Aorta (tissue), 5 donors: ENCODE measurements at places on chromosomes 2 and 18. TPM values are rescaled to one million over a fixed set of nuclear protein-coding genes. Genes with fewer than 3 reads are reported as not detected.
A peak's percentile ranks its signal among the peaks of the same experiment; 100 is the strongest.

SLC9A2 gene
- not detected for total RNA-seq

- DNase-seq: no peak
Measured at GRCh38 chr2:221521233-221521845, 50.8 kb downstream of the EPHA4 start.

- no peak for DNase-seq
Measured at GRCh38 chr18:61964616-61965015, 71.8 kb upstream of the RNF152 start.

GRCh38 chr2:137091704-137092103 lies 326.4 kb downstream of the THSD7B start:
- no peak for DNase-seq

DNA sequence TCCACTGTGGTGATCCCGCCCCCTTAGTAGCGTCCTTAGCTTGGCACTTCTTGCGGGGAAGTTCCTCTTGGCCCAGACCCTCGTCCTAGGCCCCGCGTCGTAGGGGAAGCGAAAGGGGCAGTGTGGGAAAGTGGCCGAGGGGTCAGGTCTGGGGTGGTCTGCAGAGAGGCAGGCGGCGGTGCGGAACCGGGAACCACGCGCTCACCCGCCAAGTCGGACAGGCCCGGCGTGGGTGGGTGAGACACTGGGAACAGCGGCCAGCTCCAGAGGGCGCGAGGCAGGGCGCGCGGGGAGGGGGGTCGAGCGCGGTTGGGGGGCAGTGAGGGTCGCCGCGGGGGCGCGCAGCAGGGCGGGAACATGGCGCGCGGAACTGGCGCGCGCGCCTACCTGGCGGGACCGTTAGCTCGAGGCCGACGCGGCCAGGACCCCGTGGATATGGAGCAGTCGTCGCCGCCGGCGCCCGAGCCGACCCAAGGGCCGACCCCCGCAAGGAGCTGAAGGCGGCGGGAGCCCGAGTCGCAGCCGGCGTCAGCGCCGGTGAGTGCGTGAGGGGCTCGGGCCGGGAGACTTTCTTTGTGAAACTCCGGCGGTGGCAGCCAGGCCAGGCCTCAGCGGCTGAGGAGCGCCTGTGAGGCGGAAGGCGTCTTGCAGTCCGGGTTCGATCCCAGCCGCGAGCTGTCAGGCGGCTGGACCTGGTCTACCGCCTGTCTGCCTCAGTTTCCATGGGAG lies 2896.7 kb upstream of the TEKT4 start:
- no peak for DNase-seq

DNA sequence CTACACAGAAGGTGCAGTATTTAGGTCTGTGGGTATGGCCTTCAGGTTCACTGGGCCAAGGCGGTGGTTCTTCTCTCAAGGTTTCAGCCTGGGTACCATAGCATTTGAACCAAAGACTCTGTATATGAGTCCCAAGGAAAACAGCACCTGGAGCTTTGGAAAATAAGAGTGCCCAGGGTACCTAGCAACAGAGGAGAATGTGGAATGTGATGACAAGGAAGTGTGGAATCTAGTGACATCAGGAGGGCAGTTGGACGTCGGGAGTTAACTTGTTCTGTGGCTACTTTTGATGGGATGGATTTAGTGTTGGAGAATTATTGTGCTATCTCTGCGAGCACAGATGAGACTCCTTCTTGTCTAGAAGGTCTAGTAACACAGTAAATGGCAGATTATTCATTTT lies 201.2 kb downstream of the NOL4 start:
- no peak for DNase-seq

DNA sequence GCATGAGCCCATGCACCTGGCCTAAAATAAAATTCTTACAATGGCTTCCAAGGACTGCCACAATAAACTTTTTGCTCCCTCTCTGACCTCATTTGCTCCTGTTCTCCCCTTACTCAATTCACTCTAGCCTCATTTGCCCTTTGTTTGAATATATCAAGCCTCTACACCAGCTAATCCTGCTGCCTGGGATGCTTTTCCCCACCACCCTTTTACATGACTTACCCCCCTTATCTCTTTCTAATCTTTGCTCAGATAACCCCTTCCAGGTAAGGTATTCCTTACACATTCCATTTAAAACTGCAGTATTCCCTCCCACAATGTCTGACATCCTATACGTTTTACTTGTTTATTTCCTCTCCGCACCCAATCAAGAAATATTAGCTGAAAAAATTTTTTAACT lies 22.7 kb downstream of the IMMT start:
- DNase-seq: no peak

GRCh38 chr2:158729451-158729850 lies 65.7 kb upstream of the DAPL1 start:
- DNase-seq: no peak

SCN9A gene
- 15.2 TPM for total RNA-seq

GRCh38 chr2:146987996-146988395 lies 856.8 kb upstream of the ACVR2A start:
- no peak for DNase-seq

MOGAT1 gene
- not detected for total RNA-seq

DNA sequence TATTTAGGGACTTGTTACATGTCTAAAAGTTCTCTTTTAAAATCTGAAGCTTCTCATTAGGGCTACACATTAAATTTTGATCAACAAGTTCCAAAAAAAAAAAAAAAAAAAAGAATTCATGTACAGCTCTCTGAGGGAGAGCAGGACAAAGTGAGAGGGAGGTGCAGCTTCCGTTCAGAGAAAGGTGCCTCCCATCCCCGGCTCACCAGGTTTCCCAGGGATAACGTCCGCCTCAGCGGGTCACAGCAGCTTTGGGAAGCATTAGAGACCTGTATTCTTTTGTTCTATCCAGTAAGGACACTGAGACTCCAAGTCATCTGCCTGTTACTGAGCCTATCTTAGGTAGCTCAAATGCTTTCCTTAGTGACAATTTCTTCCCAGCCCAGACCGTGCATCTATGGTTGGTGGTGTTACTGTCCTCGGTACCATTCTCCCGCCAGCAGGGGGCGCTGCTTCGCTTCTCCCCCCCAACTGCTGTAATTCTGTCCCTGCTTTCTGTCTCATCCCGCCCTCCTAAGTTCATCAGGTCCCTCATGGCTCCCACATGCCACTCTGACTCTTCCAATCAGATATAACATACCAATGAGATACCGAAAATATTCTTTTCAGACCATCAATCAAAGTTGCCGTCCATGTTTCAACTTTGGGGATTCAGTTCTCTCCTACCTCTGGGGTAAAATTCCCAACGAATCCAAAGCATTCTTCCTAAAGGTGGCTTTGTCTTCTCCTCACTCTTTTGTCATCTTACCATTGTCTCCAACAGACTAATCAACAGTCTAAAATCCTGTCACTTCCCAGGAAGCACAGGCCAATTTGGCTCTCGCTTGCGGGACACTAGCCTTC lies 466.5 kb downstream of the METTL4 start:
- DNase-seq: no peak

DNA sequence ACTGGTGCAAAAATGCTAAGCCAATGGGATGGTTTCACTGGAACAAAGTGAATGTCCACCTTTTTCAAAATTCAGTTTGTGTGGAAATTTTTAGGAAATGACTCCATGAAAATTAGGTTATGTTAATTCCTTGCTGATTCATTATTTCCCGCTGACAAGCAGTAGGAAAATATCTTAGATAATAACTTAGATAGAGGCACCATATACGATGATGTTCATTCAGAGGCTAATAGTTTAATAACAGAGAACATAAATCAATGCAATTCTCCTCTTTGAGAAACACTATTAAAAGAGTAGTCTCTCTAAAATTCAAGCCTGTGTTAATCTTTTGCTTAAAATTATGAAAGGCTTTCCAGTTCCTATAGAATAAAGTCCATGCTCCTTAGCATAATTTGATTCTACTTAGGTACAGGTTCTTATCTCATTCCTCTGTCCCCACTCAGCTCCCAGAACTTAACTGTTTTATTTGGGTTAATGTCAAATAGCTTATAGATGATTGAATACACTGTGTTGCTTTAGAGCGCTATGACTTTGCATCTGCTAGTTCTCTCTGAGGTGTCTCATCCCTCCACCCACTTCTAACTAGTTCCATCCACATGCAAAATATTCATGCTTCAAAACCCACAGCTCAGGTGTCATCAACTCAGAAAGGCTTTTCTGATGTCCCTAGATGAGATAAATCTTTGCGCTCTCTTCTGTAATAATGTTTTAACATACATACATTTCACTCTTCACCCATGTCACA lies 503.6 kb downstream of the ERBB4 start:
- no peak for DNase-seq

- DNase-seq: no peak
Measured at GRCh38 chr2:65464604-65465003, 32.2 kb upstream of the SPRED2 start.

- no peak for DNase-seq
Measured at GRCh38 chr18:33583901-33584300, 5.9 kb downstream of the ASXL3 start.

GRCh38 chr2:24330161-24330560 lies 30.2 kb downstream of the ITSN2 start:
- no peak for DNase-seq

CDH20 gene
- not detected for total RNA-seq

DNA sequence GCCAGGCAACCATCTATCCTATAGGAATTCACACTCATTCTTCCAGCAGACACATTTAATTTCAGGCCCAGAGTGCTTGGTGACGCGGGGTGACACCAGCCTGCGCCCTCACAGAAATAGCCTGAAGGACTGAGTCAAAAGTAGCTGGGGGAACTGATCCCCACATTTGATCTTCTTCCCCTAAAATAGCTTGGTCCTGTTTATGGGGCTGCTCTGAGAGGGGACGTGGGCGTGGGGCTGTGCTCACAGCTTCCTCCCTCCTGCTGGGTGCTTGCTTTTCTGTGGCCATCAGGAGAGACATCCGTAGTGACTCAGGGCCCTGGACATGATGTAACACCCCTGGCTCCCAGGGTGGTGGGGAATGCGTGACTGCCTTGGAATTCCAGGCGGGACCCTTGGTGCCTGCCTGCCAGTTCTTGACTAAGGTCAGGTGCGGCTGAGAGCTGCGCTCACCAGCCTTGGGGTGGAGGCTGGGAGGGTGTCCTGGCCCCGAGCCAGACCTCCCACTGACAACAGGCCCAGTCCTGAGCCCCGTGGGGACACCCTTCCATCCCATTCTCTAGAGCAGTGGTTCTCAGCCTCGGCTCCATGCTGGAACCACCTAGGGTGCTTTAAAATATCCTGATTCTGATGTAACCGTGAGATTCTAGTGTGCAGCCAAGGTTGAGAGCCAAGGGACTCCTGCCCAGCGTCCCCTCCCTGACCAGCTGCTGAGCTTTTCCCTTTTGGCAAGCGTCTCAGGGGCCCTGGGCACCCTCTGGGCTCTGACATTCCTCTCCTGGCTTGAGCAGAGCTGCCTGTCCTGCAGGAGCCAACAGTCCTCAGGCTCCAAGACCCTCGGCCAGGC lies 47.4 kb upstream of the SMAD7 start:
- DNase-seq: peak; percentile 93

DNA sequence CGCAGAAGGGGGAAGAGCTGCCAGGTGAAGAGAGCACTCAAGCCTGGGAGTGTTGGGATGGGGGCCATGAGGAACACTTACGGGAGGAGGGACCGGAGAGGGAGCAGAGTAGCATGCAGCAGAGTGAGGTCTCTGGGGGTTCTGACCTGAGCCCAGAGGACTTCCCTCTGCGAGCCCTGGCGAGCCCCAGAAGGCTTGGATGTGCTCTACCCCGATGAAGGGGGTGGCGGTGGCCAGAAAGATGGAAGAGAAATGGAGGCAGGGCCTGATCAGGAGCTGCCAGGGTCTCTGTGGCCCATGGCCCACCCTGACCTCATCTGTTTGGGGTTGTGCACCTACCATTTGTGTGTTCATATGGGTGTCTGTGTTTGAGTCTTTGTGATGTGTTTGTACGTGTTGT lies 42.0 kb downstream of the CROCC2 start:
- peak; percentile 62 for DNase-seq

DNA sequence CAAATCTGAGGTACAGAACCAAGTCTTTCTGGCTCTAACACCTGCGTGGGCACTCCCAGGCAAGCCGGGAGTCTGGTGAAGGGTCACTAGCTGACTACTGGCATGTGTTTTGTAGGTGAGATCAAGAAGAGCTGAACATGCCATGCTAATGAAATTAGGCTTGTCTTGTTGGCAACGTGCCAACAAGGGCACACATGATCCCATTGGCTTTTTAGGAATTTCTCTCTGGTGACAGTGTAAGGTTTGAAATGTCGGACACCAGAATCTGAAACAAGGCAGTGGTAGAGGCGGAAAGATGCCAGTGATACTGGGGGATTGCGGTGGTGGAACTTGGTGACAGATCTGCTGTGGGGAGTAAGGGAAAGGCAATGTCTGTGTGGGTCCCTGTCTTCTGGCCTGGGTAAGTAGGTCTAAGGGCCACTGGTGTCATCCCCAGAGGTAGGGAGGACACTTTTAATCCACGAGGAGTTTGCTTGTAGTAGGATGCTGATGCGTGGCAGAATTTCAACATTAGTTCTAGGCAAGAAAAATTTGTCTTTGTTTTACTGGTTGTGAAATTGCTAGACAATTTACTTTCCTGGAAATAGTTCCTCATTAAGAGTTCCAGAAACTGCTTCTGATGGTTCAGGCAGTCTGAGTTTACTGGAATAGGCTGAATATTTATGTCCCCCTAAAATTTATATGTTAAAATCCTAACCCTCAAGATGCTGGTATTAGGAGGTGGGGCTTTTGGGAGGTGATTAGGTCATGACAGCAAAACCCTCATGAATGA lies 52.6 kb upstream of the ACMSD start:
- no peak for DNase-seq

NTSR2 gene
- not detected for total RNA-seq

GRCh38 chr2:64283006-64283570 lies 138.9 kb upstream of the PELI1 start:
- DNase-seq: no peak

SCG2 gene
- total RNA-seq: 6.0 TPM

CCBE1 gene
- total RNA-seq: 0.36 TPM
